C1 segment of cervical spinal cord (tissue), 14 donors: ENCODE measurements at places on chromosomes 16 and 17.

DNA sequence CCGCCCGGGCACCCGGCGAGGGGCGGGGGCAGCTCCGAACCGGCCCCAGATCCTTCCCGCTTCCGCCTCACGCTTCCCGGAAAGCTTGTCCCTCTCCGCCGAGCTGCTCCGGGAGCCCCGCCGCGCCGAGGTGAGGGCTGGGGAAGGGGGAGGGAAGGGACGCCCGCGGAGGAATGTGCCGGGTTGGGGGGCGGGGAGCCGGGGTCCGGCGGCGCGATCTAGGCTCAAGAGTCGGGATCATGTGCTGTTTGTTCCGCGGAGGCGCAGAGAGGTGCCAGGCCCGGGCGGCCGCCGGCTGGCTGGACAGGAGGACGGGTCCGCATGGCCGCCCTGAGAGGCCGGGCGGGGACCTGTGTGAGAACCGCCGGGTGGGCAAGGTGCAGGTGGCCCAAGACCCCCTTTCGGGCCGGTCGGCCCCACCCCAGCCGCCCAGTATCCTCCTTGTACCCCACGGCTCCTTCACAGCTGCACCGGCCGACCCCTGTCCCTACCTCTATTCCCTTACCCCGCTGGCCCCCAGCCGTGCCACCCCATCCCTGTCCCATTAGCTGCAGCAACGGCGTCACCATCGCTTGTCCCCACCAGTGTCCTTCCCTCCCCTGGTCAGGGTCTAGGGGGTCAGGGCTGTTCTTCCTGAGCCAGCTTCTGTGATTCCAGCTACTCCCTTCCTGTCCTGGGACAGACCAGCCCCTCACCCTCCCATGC is 429 bp downstream of the KIF1C start:
- no peak for DNase-seq

- DNase-seq: no peak
These were observed 7.5 kb downstream of the CD7 start for GRCh38 chr17:82309656-82310570.

- no peak for DNase-seq
These were observed 18.8 kb downstream of the ZNF652 start for GRCh38 chr17:49343273-49343672.

DNA sequence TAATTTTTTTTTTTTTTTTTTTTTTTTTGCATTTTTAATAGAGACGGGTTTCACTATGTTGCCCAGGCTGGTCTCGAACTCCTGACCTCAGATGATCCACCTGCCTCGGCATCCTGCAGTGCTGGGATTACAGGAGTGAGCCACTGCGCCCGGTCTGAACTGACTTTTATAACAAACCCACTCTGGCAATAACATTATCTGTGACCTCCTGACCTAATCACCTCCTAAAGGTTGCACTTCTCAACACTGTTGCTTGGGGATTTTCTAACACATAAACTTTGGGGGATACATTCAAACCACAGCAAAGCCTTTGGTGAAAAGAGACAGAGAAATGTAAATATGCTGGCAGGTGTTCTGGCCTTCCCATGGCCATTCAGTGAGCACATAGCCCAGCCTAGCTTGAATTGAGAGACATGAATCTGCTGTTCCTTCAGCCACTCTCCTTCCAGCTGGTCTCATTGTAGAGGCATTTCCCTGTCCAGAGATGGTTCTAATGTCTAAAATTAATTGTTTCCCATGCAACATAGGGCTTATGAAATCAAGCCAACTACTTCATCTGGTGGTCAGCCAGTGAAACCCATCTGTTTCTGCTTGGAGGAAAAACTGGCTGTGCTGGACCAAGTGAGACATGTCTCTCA is 28.3 kb downstream of the LYRM1 start:
- DNase-seq: no peak

GRCh38 chr16:83743241-83743640 is 64.5 kb upstream of the HSBP1 start:
- no peak for DNase-seq

- no peak for DNase-seq
These were observed 58.1 kb downstream of the SLFN11 start for GRCh38 chr17:35315283-35315682.

- peak; percentile 65 for DNase-seq
These were observed 114.1 kb downstream of the PITPNC1 start for GRCh38 chr17:67491009-67491680.

- DNase-seq: no peak
These were observed 196.7 kb upstream of the GSE1 start for GRCh38 chr16:85416228-85417109.

DNA sequence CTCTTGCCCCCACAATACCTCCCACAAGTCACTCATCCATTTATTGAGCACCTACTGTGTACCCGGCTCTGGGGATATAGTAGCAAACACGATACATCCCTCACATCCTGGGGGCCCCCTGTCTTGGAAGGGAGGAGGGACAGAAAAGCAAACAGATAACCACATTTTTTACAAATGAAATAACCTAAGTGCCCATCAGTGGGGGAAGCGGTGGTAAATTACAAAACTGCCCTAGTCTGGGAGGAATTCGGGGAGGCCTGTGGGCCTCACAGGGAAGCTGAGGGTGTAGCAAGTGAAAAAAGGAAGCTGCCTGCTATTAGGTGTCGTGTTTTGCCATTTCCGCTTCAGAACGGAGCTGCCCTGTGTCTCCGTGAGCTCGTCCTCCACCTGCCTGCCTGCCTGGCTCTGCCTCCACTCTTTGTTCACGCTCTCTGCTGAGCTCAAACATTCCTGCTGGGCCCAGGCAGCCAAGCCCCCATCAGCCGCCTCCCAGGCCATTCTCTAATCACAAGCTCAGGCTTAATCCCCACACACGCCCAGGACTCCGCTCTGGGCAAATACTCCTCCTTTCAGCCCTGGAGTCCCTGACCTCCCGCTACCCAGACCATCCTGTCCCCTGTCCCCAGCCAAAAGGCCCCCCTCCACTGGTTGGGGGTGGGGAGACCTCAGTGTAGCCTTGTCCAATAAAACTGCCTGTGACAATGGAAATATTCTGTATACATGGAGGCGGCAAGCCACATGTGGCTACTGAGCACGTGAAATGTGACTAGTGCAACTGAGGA is 10.2 kb upstream of the SEC14L5 start:
- DNase-seq: no peak

- DNase-seq: no peak
These were observed 20.3 kb upstream of the PECAM1 start for GRCh38 chr17:64410750-64411490.

GRCh38 chr17:17379197-17379991 is 76.2 kb downstream of the NT5M start:
- DNase-seq: peak; percentile 29

- no peak for DNase-seq
These were observed 151.5 kb upstream of the TOM1L1 start for GRCh38 chr17:54749157-54749556.

- no peak for DNase-seq
These were observed 16.1 kb downstream of the TIMM22 start for GRCh38 chr17:1012823-1013728.

GRCh38 chr16:66944054-66944441 is 8.7 kb downstream of the CES2 start:
- no peak for DNase-seq
